Foreskin melanocyte (primary cell): ENCODE measurements at places on chromosomes 7 and 10.

- no peak for DNase-seq
These were observed 137.9 kb downstream of the KLF6 start for GRCh38 chr10:3647074-3647473.

DNA sequence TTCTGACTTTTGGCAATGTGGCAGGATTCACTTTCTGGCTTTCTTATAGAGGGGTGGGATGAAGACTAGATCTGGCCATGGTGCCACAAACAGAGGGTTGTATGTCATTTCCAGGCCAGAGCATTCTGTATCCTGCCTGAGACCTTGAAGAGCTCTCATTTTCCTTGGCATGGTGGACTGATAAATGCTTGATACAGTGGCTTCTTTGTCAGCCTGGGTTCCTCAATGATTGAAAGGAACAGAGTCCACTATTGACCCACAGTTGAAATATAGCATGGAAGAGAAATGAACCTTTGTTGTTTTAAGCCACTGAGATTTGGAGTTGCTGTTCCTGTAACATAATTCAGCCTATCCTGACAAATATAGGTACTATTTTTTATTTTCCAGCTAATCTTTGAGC is 462.7 kb downstream of the SUGCT start:
- DNase-seq = peak; percentile 78

DNA sequence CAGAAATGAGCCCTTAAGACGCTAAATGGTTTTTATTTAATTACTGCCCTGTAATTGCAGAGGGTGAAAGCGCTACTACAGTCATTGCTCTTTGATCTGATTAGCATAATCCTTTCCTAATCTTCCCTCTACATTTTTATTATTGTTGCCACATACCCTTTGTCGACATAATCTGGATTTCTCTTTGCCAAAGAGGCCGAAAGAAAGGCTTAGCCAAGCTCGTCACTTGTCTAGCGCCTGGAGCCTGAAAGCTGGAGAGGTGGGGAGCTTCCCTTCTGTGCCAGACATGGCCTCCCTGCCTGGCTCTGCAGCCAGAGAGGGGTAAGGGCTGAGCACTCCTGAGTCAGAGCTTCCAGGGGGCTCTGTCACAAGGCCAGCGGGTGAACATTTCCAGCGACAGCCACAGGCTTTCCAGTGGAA is 145.9 kb downstream of the PRKAG2 start:
- no peak for DNase-seq

- DNase-seq = no peak
These were observed 2.4 kb downstream of the CH25H start for GRCh38 chr10:89204621-89205185.

- DNase-seq = no peak
These were observed 1.4 kb downstream of the FZD1 start for GRCh38 chr7:91265693-91266066.

DNA sequence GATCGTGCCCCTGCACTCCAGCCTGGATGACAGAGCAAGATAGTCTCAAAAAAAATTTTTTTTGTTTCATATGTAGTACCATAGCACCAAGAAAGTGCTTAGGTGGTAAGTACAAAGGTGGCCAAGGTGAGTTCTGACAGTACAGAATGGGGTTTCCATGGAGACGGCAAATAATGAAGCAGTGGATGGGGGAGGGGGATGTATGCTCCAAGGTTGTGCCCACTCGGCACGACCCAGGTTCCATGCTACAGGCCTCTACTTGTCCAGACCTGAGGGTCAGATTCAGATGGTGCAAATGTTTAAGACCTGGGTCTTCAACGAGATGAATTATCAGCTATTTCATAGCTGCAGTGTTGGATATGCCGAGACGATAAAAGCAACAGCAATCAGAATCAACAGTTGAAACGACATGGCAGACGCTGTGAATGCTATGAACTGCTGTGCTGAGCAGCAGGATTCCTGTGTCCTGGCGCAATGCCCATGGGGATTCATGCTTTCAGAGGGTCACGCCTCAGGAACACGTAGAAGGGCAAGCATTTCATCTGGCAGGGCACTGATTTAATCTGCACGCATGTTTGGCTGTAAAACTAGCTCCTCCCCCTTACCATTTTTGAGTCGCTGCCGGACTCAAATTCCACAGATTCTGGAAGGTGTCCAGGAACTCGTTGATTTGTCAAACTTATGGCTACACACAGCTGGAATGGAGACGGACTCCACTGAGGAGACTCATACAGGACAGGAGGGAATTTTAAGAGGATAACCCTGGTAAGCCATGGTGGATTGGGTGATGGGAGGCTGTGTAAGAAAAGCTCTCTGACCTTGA is 256.5 kb downstream of the FRMD4A start:
- peak; percentile 92 for DNase-seq

GRCh38 chr7:37032258-37032601 is 307.9 kb upstream of the AOAH start:
- no peak for DNase-seq

DNA sequence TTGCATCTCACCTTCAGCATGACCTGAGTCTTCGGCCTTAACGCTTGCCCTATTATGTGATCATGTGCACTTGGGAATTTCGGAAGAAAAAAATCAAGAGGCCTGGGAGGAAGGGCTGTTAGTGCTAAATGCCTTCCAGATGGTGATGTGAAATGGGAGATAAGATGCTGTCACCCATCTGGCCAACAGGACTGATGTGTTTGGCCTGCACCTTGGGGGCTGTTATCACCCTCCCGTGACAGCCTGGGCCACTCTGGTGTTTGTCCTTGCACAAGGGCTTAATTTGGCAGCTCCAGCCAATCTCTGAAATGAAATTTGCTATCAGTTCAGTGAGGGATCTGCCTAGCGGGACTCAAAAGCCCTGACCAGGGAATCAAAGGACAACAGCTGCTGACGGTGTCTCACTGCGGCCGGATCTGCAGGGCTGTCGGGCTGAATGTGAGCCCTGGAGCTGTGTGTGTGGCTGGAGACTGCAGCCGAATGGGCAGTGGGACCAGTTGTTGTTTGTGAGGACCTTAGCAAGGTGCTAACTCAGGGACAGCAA is 131.4 kb upstream of the BTBD16 start:
- DNase-seq = no peak

- DNase-seq = no peak
These were observed 137.6 kb downstream of the C10orf105 start for GRCh38 chr10:71582019-71582418.

DNA sequence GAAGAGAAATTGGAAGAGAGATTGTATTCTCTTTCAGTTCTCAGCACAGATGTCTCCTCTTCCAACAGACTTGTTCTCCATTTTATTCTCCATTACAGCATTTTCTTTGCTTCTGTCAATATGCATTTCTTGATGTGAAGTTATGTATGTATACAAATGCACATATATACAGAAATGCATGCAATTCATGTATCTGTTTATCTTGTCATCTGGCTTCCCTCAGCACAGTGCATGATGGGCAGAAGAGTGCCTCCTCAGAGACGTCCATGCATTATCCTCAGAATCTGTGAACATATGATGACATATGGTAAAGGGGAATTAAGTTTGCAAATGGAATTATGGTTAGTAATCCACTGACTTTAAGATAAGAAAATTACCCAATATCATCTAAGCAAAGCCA is 106.7 kb upstream of the VWC2 start:
- no peak for DNase-seq

DNA sequence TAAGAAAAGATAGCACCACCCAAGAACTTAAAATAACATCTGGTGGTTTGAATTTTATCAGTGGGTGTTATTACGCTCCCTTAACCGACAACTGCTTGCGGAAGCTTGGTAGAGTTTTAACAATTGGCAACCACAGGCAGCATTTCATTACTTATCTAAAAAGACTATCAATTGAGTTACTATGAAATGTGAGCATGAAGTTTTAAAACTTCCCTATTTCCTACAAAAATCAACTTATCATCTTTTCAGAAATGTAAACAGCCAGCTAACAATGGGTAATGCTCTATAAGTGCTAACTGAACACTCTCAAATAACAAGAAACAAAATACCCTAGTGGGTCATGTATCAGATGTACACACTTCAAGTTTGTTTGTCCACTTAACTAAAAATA is 68.8 kb downstream of the OSBPL3 start:
- DNase-seq = no peak

GRCh38 chr10:126940670-126941310 is 35.6 kb downstream of the DOCK1 start:
- no peak for DNase-seq

DNA sequence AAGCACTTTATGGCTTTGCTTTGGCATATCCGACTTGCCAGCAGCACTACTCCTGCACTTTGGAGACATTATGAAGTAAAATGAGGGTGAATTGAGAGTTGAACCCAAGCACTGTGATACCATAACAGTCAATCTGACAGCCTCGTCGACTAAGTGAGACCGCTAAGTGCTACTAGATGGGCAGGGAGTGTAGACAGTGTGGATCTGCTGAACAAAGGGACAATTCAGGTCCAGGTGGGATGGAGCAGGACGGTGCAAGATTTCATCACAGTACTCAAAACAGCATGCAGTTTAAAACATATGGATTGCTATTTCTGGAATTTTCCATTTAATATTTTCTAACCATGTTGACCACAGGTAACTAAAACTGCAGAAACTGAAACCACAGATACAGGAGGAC is 20.8 kb upstream of the PRTFDC1 start:
- DNase-seq = no peak

- no peak for DNase-seq
These were observed 368.7 kb downstream of the AUTS2 start for GRCh38 chr7:69966766-69967591.

- DNase-seq = no peak
These were observed 4.7 kb downstream of the MTERF1 start for GRCh38 chr7:91875851-91876250.

GRCh38 chr10:18164093-18164492 is 23.9 kb downstream of the CACNB2 start:
- no peak for DNase-seq

- DNase-seq = peak; percentile 46
These were observed 161.3 kb upstream of the NPVF start for GRCh38 chr7:25389489-25390106.

DNA sequence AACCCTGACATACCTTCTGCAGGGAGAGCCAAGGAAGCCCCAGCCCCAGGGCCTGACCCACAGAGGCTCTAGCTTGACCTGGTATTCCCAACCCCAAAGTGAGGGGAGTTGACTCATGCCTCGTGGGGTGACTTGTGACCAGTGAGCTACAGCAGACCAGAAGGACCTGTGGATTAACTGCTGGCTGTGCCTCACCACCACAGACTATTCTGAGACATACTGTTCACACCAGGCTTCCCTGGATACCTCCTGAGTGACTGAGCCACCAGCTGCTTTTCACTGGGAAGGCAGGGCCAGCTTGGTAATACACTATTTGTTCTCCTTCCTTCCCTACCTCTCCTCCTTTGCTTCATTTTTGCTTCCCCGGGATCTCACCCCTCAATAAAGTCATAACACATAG is 7.3 kb downstream of the PLXNA4 start:
- no peak for DNase-seq

DNA sequence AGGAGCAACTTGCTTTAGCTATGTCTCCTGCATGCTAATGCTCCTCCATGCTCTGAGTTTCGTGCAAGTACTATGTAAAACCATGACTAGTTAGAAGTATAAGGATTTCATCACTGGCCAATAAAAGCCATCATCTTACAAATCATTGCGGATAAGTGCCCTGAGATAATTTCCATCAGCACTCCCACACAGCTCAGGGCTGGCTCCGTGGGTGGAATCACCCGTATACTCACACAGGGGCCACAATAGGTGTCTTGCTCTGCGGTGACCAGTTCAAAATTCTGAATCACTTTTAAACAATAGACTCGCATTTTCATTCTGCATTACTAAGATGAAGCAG is 227.4 kb downstream of the PARD3 start:
- DNase-seq = no peak

DNA sequence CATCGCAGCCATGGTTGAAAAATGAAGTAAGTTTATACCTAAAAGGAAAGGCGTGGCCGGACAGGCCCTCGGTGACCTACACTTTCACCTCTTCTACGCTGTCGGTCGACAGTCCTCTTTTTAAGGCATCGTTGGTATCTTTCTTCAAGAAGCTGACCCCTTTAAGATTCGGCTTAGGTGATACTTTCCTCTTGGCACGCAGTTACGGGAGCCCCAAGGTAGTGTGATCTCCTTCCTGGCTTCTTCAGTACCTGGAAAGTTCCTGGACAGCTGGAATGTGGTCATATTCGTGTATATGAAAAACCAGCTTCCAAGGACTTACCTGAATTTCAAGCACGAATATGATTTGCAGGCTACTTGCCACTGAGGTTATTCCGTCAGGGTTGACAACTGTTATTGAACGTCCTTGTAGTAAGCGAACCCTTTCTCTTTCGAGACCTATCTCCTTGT is 885 bp upstream of the SYPL1 start:
- DNase-seq = no peak

DNA sequence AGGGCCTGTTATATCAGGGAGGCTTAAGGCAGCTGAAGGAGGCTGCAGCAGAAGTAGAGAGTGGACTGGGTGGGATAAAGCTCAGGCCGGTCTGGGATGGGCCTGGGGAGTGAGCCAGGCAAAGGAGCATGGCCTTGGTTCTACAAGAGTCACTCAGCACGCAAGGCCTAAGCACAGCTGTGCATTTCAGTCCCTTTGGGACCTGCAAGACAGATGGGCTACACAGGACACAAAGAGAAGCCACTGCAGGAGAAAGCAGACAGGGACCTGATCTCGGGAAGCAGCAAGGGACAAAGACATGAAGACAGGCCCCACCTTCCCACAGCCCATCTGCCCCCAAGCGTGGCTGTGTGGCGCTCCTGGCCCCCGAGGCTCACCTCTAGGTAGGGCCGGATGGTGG is 29.4 kb downstream of the RRP12 start:
- DNase-seq = no peak

GRCh38 chr10:127576740-127577161 is 27.6 kb downstream of the NPS start:
- no peak for DNase-seq

GRCh38 chr7:16740623-16740953 is 13.0 kb upstream of the TSPAN13 start:
- DNase-seq = no peak

- DNase-seq = no peak
These were observed 79.9 kb downstream of the ZMIZ1 start for GRCh38 chr10:79148452-79149344.

GRCh38 chr7:21023841-21024484 is 237.3 kb upstream of the SP8 start:
- DNase-seq = no peak

GRCh38 chr7:156640949-156641485 is 443 bp downstream of the RNF32 start:
- DNase-seq = peak; percentile 4

DNA sequence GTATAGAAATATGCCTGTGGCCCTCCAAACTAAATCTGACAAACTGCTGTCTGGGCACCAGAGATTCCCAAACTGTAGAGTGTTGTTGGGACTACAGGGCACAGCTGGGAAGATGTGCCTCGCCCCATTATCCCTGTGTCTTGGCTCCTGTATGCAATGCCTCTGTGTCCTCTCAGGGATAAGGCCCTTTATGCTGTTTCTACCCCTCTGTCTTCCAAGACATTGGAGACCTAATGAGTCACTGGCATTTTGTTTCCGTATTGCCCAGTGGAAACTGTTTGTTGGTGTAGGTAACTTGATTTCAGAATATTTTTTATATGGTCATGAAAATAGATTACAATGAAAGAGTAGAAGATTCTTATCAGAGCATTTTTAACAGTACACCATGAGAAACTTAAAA is 183.2 kb downstream of the GLI3 start:
- DNase-seq = no peak

GRCh38 chr10:86795353-86795752 is 38.9 kb downstream of the BMPR1A start:
- no peak for DNase-seq

GRCh38 chr10:123512901-123513775 is 153.0 kb upstream of the GPR26 start:
- DNase-seq = peak; percentile 2

GRCh38 chr7:186516-187113 is 5.8 kb upstream of the FAM20C start:
- DNase-seq = no peak
